Right ventricle myocardium superior (tissue), 1 donor: ENCODE measurements at places on chromosomes 11 and 22. TPM values are rescaled to one million over a fixed set of nuclear protein-coding genes. Genes with fewer than 3 reads are reported as not detected.

- peak; percentile 61 for DNase-seq
Measured at GRCh38 chr11:108857382-108857781, 192.5 kb downstream of the DDX10 start.

DNA sequence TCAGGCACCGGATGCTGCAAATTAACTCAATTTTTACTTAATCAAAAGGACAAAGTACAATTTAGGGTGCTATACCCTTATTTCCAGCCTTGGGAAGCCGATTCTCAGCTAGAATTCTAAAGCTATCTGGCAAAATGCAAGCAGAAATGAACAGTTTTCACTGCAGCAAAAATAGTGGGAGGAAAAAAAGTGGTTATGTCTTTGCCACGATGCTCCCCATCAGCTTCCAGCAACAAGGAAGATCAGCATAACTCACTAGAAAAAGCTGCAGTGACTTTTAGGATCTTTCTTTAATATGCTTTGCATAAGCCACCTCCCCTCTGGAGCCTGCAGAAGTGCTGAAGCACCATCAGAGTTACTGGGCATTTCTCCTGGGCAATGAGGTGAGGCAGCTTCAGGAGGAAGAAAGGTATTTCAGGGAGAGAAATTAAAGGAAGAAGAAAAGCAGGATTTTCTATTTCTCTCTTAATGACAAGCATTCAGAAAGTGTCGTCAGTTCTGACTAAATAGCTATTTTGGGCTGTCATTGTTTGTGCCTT, 702.9 kb downstream of the DLG2 start:
- DNase-seq, result no peak

- DNase-seq, result no peak
Measured at GRCh38 chr11:69825037-69825834, 6.0 kb upstream of the FGF3 start.

Gene CD81
- total RNA-seq, result 457 TPM

Gene RIMBP3C
- total RNA-seq, result not detected

Gene UPK3A
- 0.65 TPM for total RNA-seq

GRCh38 chr11:44243595-44244343, 66.2 kb downstream of the ALX4 start:
- no peak for DNase-seq

Gene PUS3
- total RNA-seq, result 5.1 TPM

Gene XBP1
- 61.5 TPM for total RNA-seq

Gene SLC17A6
- not detected for total RNA-seq
